ENCODE measurements at places on chromosomes 11 and 22. TPM values are rescaled to one million over a fixed set of nuclear protein-coding genes. Genes with fewer than 3 reads are reported as not detected.

XPNPEP3 gene
- total RNA-seq: 18.1 TPM

GRCh38 chr22:44745853-44746789 lies 6.3 kb upstream of the ARHGAP8 start:
- DNase-seq: no peak

CCDC15 gene
- 2.0 TPM for total RNA-seq

DNA sequence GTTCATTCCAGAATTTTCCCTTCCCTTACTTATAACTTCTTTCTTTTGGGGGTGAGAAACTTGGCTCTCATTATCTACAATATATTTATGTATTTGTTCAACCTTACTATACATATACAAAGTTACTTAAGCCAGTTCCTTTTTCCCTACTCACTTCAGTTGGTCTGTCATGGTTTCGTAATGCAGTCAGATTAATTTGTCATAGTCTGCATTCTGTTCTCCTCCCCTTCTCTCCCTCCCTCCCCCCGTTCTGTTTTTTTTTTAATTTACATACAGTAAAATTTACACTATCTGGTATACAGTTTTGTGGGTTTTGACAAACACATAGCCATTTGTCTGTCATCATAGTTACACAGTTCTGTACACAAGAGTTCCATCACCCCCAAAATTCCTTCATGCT lies 71.8 kb upstream of the ADORA2A start:
- DNase-seq: no peak
